Posterior vena cava (tissue), 2 donors: ENCODE measurements at places on chromosomes 2 and 18. TPM values are rescaled to one million over a fixed set of nuclear protein-coding genes. Genes with fewer than 3 reads are reported as not detected.

The NAPG gene
- 43.0 TPM for total RNA-seq

The SNED1 gene
- 39.7 TPM for total RNA-seq

The CPO gene
- 0.24 TPM for total RNA-seq

The LIMS1 gene
- total RNA-seq: 58.6 TPM
